ENCODE measurements at places on chromosomes 11 and 22.

GRCh38 chr11:85779956-85780640 is 30.8 kb downstream of the SYTL2 start:
- no peak for DNase-seq

DNA sequence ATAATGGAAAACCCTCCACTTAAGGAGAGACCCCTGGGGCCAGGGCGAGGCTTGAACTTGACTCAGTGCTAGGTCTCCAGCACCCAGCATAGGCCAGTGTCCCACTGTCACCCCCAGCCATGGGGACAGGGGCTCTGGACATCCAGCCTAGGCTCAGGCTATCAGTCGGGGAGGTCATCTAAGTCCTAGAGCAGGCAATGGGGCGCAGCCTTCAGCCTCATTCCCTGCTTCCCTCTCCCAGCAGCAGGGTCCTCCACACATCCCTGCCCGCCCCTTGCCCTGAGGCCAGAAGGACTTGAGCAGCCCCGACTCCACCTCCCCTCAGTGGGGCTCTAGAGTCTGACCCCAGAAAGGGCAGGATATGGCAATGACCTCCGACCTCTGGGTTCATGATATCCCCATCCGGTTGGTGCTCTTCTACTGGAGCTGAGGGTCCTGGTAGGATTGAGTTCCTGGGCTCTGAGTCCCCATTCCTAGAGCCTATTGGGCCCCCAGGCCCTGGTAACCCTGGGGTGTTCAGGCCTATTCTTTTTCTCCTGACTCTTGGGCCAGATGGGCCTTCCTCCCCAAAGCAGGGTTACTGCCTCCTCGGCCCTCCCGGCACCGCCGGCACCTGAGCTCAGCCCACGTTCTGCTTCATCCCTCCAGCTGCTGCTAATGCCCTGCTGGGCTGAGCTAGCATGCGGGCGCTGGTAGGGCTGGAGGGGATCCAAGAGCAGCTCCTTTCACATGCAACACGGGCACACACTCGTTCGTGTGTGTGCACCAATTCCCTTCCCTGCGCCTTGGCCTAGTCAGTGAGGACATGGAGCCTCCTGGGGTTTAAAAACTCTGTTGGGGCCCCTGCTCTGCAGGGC is 4.4 kb downstream of the CST6 start:
- no peak for DNase-seq

DNA sequence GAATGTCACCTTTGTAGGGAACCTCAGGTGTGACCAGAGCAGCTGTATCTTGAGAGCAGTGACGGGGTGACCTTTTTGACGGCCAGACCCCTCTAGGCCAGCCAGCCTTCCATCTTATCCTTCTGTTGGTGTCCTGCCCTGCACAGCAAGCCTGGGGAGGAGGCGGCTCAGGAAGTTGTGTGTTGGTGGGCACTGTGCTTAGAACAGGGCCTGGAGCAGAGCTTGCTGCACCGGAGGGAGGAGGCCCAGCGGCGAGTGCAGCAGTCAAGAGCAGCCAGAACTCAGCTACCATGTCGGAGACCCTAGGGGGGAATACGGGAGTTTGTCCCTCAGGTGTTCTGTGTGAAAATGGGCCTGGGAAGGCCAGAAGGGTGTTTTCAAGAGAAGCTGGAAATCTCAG is 129.4 kb downstream of the OSBP2 start:
- no peak for DNase-seq

DNA sequence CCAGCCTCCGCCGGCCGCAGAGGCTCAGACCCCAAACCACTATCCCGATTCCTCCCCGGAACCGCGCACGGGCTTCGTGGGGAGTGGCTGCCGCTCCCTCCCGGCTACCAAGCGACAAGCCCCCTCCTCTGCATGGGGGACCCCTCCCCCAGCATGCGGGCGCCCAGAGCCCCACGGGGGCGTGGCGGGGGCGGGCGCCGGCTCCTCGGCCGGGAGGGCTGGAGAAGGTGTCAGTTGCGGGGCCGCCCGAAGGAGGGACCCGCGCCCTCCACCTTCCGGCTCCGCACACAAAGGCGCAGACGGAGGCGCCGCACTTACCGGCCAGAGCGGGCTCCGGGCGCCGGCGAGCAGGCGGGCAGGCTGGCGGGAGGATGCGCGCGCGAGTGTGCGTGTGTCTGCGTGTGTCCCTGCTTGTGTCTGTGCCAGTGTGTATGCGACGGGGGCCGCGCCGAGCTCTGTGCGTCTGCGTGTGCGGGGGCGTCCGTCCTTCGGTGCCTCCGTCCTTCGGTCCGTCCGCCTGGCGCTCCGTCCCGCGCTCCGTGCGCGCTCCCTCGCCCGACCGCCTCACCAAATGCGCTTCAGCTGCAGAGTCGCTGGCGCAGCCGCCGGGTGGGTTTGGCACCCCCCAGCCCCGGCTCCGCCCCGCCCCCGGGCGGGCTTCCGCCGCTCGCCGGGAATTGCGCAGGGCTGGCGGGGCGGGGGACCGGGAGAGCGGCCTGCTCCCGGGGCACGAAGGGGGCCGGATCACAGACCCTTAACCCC is at the start of gene PTPN5:
TSS of gene PTPN5 (minus strand) at position 592 of the 762 bp plus-strand sequence. CDS start 19,840 bp downstream, outside the sequence.
- DNase-seq, result no peak

DNA sequence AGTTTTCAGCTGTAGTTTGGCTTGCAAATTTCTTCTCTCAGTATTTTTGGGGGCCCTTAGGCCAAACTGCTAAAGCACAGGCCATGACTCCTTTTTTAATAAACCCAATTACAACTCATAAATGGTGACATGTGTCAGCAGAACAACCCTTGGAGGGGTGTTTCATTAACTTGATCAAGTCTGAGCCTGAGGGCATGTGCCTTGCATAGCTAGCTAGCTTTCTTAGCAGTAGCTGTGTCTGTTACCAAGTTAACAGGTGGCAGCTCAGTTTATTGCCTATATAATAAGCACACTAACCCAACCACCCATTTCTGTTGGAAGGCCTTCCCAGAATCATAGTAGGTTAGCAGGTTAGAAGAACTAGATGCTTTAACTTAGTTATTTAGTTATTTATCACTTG is 950.3 kb upstream of the CCDC90B start:
- no peak for DNase-seq

DNA sequence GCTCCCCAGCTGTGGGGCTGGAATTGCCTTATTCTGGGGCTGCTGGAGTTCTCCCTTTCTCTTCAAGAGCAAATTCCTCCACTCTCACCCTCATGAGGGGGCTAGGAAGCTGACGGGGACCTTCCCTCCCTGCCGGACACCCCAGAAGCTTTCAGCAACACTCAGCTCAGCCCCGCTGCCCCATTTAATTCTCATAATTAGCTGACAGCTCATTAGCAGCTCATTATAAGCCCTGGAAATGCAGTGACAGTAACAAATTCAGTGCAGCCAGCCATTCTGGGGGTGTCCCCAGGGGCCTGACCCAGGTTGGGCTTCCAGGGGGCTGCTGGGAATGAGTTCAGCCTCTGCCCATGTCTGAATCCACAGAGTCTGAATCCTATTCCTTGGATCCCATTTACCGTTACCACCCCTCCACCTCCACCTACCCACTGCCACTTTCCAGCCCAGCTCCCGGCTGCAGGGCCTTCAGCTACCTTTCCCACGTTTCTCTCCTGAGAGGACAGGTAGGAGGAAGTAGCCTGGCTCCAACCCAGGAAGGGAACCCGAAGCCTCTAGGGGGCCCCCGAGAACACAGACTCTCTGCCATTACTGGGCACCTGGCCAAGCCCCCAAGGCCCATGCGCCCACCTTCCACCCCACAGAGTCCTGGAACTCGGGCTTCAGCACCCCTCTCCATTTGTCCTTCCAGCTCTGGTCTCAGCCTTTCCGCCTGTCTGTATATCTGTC is 101.7 kb upstream of the LMO1 start:
- no peak for DNase-seq

- DNase-seq, result no peak
Measured at GRCh38 chr11:130520271-130520671, 71.8 kb downstream of the ADAMTS15 start.

GRCh38 chr22:30308518-30309230 is 18.1 kb downstream of the TBC1D10A start:
- DNase-seq, result no peak

DNA sequence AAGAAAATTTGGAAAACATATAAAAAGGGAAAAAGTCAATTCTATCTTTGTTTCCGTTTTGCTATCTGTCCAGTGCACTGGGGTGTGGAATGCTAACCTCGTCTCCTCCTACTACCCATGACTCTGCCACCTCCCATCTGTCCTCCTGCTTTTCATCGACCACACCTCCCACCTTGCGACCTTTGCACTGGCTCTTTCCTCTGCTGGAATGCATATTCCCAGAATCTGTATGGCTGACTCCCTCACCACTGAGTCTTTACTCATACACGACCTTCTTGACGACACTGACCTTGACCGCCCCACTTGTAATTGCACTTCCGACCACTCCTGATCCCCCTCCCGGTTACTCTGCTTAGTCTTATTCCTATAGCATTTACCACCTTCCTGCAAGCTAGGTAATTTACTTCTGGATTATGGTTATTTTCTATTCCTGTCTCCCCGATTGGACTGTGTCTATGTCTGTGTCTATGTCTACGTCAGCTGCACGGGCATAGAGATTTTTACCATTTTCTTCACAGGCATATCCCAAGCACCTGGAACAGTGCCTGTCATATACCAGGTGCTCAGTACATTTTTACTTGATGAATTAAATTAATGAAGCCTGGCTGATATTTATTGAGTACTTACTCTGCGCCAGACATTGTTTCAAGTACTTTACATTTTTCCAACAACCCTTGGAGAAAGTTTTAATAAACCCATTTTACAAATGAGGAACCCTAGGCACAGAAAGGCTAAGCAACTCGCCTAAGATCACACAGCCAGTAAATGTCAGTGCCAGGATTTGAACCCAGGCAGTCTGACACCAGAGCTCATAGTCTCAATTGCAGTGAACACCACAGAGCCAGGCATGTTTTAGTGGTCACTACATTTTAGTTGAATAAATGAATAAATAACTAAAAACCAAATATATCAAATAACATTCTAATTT is 89.3 kb upstream of the SLC22A12 start:
- DNase-seq, result no peak

DNA sequence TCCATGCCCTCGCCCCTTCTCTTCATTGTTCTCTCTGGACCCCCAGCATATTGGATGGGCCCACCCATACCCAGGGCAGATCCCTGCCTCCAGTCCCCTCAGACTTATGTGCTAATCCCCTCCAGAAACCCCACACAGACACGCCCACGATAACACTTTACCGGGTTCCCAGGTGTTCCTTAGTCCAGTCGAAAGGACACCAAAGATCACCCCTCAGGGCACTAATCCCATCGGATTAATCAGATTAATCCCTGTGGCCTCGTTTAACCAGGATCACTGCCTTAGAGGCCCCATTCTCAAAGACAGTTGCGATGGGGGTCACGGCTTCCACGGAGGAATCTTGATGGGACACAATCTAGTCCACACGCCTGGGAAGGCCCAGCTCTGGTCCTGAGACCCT is 80.8 kb downstream of the SHANK2 start:
- no peak for DNase-seq

GRCh38 chr11:36411202-36411640 is 98.9 kb downstream of the TRAF6 start:
- no peak for DNase-seq

- no peak for DNase-seq
Measured at GRCh38 chr11:1348146-1348795, 38.8 kb upstream of the TOLLIP start.

GRCh38 chr11:96798445-96798844 is 408.6 kb downstream of the JRKL start:
- no peak for DNase-seq

GRCh38 chr11:130318031-130318673 is 3.4 kb upstream of the ZBTB44 start:
- no peak for DNase-seq

DNA sequence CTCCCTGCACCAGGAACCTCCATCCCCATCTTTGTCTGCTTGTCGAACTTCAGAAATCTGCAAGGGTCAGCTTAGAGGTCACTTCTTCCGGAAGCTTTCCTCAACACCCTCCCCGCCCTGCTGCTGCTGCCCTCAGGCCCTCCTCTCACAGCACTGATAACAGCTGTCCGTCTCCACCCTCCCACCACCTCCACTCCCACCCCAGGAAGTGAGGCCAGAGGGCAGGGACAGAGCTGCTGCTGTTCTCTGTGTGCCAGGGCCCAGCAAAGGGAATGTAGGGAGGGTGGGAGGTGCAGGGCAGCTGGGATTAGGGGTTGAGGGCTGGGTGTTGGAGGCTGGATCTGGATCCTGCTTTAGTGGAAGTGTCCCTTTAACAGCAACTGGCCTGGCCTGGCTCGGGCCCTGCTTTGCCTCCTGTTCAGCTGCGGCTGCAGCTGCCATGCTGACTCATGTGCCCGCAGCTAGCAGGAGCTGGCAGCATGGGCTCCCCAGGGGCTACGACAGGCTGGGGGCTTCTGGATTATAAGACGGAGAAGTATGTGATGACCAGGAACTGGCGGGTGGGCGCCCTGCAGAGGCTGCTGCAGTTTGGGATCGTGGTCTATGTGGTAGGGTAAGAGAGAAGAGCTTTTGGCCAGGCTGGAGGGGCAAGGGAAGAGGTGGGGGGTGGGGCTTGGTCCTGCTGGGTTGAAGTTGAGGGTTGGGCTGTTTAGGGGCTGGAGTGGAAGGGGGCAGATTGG is at the start of gene P2RX6:
TSS of gene P2RX6 (plus strand) at position 440 of the 740 bp plus-strand sequence. CDS start at position 450, 10 bp downstream.
- DNase-seq, result no peak

GRCh38 chr11:11400635-11401232 is 47.7 kb upstream of the CSNK2A3 start:
- no peak for DNase-seq

GRCh38 chr11:125426818-125427528 is 69.1 kb downstream of the FEZ1 start:
- no peak for DNase-seq

DNA sequence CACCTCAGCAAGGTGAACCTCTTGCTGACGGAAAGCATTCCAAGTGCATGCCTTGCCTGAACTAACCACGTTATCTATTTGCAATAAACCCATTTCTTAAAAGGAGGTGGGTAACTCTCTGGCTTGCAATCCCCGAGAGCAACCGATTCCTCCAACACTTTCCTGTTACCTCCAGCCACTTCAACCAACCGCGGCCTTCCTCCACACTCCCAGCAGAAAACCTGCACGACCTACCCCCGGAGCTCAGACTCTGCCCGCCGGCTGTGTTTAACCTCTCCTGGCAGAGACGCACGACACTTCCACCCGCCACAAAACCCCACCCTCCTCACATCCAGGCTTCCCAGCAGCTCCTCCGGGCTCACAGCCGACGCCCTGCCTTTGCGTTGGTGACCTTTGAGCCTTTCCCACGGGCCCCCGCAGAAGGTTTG is 708 bp downstream of the SCO2 start:
- DNase-seq, result no peak

DNA sequence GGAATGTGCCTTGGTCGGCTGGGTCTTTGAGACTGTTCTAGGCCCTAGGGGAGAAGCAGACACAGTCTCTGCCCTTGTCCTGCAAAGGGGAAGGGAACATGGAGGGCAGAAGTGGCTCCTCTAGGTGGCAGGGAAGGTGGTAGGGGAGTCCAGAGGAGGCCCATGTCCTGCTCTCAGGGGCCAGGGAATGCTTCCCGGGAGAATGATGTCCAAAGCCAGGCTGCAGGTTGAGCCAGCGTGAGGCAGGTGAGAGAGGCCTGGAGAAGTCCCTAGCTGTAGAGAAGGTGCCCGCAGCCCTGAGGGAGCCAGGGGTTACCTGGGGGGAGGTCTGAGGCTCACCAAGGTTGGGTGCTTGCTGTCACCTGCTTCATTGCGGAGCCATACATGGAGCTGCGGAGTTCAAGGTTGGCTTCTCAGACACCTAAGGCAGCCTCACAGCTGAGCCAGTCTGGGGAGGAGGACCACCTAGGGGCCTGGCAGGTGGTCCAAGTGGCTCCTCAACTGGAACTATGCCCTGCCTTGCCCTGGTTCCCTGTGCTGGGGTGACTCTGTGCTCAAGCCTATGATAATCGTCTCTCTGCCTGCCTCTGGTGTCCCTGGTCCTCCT is 46.1 kb downstream of the SMIM38 start:
- DNase-seq, result no peak

Measured in activated CD4-positive, CD25-positive, alpha-beta regulatory T cell treated with anti-CD3 and anti-CD28 coated beads, Interleukin-2, amount 50 U/mL, for 16 hours (primary cell).